ENCODE measurements at places on chromosomes 3 and 15.

DNA sequence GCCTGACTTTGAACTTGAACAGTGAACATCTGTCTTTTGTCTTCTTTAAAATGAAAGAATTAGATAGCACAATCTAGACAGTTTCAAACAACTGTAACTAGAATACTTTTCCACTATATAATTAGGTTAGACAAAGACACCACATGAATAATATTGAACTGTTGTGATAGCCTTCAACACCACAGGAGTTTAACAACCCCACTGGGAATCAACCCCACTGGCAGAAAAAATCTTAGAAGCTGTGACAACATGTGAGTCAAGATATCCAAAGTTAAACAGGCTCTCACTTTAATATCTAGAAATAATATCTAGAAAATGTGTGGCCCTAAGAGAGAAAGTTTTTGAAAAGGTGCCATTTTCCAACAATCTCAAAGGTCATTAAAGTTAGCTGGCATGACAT, 64.4 kb upstream of the PRICKLE2 start:
- DNase-seq, result no peak

GRCh38 chr3:128461731-128462130, 5.0 kb downstream of the DNAJB8 start:
- no peak for DNase-seq

GRCh38 chr3:17749281-17749680, 6.8 kb upstream of the TBC1D5 start:
- no peak for DNase-seq

DNA sequence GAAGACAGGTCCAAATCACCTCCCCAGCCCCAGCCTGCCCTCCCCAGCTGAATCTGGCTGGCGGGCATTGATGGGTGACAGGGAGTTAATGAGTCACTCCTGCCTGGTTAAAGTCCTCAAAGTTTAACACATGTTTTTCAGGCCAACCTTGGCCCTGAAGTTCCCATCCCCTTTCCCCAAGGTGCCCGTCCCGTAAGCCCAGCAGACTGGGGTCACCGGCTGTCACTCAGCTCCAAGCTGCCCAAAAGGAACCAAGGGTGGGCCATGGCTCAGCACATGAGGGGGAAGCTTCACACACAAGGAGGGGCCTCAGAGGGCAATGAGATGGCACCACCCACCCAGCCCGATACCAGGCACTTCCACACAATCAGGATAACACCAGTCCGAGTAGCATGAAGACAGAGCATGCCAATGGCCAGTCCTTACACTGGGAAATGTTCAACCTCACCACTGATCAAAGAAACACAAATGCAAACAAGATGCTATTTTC, 10.2 kb upstream of the KLF15 start:
- DNase-seq, result no peak

DNA sequence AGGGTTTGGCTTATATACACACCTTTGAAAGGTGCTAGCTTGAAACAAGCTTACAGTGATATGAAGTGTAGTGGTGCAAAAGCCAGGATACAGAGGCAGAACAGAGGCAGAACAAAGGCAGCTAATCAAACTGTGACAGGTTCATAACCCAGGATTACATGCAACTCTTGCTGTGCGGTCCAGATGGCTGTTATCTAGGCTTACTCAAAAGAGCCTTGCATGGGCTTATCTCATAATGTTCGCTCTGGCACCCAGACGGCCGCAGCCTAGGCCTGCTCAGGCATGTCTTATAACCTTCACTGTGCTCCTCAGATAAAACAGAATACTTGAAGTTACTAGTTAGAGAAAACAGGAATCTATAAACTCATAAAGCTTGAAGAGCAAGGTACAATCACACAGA, 22.8 kb upstream of the NOX5 start:
- DNase-seq, result no peak

DNA sequence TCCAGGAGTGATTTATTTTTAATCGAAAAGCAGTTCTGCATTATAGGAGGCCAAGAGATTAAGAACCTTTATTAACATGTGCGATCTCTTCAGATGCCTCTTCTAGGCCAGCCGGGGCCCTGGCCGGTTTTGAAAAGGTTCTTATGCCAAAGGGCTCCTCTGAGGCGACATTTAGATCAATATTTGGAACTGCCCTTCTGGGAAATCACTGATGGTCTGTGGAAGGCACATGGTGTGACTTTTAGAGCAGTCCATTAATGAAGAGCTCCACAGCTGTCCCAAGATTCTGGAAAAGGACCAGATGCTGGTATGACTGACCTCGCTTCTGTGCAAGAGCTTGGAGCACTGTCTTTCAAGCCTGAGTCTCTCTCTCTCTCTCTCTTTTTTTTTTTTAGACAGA, 19.7 kb downstream of the MGLL start:
- DNase-seq, result no peak

DNA sequence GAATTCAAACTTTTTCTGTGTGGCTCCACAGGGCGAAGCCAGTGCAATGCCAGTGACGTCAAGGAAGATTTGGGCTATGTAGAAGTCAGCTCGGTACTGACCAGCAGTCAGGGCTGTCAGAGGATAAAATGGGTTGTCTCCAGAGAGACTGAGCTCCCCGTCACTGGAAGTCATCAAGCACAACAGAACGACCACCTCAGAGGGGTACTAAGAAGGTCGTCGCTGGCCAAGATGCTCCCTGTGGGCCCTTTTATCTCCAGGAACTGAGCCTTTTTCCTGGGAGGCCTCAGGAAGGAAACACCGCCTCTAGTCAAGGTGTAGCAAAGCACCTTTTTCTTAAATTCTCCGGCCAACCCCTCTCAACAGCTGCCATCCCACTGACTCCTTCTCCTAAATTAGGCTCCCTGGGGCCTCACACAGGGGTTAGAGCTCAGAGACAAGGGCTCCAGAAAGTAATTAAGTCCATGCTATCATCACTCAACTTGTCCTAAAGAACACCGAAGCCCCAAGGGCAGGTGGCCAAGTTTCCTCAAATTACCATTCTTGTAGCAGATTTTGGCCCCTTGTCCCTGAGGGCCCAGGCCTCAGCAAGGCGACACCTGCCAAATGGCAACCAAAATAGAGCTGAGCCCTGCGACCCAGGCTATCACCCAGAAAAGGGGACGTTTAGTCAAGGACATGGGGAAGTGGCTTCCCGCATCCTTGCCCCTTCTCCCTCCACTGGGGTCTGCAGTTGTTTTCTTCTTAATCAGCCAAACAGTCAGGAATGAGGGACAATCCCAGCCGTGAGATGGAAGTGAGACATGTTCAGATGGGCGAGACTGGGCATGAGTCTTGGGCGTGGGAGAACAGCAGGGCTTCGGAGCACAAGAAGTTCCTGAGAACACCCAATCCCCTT, 48.0 kb downstream of the SSUH2 start:
- no peak for DNase-seq

GRCh38 chr15:90161950-90162361, 39.2 kb upstream of the SEMA4B start:
- DNase-seq, result no peak

GRCh38 chr3:194780706-194781105, 95.0 kb downstream of the FAM43A start:
- DNase-seq, result no peak

DNA sequence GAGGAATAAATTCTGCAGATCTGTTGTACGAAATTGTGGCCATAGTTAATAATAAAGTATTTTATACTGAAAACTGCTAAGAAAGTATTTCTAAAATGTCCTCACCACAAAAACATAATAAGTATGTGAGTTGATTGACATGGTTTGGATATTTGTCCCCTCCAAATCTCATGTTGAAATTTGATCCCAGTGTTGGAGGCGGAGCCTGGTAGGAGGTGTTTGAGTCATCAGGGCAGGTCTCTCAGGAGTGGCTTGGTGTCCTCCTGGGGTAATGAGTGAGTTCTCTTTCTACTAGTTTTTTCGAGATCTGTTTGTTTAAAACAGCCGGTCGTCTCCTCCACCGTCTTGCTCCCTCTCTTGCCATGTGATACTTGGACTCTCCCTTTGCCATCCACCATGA, 424.1 kb upstream of the KCNMB2 start:
- DNase-seq, result no peak

GRCh38 chr3:139548801-139549200, 9.3 kb upstream of the RBP1 start:
- DNase-seq, result no peak

- DNase-seq, result peak; percentile 0
These were observed 46.2 kb downstream of the CD200 start for GRCh38 chr3:112379020-112379690.

GRCh38 chr3:194472290-194472920, 14.4 kb downstream of the ATP13A3 start:
- DNase-seq, result no peak

DNA sequence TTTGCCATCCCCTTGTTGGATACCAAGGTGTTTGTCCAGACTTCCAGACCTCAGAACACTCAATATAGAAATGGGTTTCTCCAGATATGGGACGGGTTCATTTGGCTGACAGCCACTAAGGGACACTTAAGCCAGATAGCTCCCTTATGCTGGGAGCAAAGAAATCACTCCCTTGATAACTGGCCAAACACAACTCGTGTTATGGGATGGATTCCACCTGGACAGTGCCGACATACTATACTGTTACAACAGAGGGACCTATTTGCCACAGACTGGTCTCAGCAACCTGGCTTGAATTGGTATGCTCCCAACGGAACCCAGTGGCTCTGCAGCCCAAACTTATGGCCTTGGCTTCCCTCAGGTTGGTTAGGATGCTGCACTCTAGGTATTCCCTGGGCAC, 114.0 kb upstream of the PLCL2 start:
- no peak for DNase-seq

DNA sequence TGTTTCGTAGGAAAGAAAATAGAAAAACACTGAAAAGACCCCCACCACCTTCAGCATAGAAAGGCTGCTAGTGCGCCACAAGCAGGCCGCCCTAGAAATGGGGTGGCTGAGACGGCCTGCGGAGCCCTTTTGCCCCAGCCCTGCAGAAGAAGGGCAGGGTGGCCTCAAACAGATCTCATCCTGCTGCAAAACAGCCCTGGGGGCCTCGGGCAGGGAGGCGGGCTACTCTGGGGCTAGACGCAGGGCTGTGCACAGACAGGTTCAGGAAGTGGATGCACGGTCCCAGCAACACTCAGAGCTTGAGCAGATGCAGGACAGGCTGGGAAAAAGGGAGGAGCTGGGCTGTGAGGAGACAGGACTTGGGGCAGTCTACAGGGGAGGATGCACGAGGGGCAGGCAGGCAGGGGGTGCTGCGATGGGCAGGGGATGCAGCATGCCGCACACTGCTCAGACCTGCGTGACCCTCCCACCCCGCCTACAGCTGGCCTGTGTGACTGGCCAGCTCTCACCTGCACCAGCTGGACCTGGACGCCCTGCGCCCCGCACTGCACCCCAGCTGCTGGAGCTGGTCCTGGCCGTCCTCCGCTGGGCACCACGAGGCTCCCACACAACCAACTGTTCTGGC, 34.3 kb downstream of the ZXDC start:
- no peak for DNase-seq

GRCh38 chr3:123193448-123194101, 8.2 kb upstream of the SEC22A start:
- no peak for DNase-seq

DNA sequence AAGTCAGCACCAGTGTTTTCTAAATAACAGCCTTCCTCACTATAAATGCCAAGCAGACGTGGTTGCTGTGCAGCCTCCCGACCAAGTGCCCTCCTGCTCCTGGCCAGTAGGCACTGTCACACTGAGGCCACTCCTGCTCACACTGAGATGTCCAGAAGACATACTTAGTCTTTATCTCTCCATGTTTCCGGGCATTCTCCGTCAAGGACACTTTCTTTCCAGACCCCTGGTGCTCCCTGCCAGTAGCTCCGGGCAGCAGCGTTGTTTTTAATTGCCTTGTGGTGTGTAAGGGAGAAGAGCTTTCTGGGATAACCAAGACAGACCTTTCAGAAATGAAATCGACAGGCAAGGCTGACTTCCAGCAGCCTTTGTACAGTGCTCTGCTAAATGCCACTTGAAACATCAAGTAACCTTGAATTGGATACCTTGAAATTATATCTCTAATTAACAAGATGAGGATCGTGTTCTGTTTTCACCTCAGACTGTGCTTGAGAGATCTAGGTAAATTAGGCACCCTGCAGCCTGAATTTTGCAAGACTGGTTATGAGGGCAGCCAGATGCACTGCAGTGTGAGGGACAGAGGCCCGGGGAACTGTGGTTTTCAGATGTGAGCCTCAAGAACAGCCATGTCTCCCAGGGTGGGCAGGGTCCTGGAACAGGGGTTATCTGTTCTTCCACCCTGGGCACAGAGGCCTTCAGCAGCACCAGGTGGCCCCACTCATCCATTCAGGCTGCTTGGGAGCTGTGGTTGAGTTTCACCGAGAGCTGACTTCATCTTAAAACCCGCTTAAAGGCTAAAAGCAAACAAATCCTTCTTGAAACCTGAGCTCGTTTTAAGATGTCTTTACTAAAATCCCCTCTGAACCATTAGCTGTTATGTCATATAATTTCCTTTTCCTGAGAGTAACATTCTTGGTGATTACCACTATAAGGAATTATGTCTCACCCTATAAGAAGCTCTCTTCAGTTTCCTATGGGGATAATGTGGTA, 105.5 kb upstream of the IL12A start:
- peak; percentile 12 for DNase-seq

- DNase-seq, result no peak
These were observed 71.4 kb downstream of the GHSR start for GRCh38 chr3:172376881-172377280.

- DNase-seq, result no peak
These were observed 69.8 kb downstream of the PLCH1 start for GRCh38 chr3:155675094-155675493.

DNA sequence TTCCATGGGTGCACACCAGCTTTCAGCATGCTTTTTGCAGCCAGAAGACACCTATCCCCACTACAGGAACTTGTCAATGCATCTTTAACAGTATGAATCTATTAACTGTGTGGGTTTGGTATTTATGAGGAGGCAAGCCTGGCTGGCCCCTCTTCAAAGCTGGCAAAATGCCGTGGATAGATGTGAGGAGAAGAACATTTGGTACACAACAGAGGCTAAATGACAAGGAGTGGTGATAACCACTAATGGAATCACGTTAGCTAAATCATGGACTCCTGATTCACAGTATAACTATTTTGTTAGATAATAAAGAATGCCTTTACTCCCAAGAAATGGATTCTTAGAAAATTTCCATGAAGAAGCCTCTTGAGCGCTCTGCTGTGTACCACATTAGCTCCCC, 187.2 kb downstream of the CLSTN2 start:
- no peak for DNase-seq

- no peak for DNase-seq
These were observed 257.5 kb downstream of the SHQ1 start for GRCh38 chr3:72590732-72591221.

DNA sequence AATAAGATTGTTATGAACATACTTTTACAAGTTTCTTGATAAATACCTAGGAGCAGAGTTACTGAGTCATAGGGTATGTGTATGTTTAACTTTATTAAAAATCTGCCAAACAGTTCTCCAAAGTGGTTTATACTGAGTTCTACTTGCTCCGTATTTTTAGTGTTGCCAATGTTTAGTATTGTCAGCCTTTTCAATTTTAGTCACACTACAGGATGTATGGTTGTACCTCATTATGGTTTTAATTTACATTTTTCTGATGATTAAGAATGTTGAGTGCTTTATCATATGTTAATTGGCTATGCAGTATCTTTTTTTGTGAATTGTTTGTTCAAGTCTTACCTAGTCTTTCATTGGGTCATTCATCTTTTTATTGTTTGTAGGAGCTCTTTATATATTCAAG, 4.3 kb downstream of the TMOD3 start:
- DNase-seq, result no peak

Measured in NCI-H510A (cell line).